ENCODE measurements at places on chromosomes 3 and 15. TPM values are rescaled to one million over a fixed set of nuclear protein-coding genes. Genes with fewer than 3 reads are reported as not detected.
A peak's percentile ranks its signal among the peaks of the same experiment; 100 is the strongest.

Gene SHC4
- 1.1 TPM for total RNA-seq

Gene ZBBX
- 0.90 TPM for total RNA-seq

Gene LYSMD4
- 6.4 TPM for total RNA-seq

Gene TJP1
- 57.2 TPM for total RNA-seq

Gene ADAMTS17
- total RNA-seq, result 0.55 TPM

Gene CHRM5
- not detected for total RNA-seq

Gene CD276
- 136 TPM for total RNA-seq

Gene MYO5C
- 3.3 TPM for total RNA-seq

Gene DNASE1L3
- total RNA-seq, result not detected

- DNase-seq, result no peak
These were observed 72.3 kb upstream of the ICE2 start for GRCh38 chr15:60551147-60551780.

GRCh38 chr3:11566478-11566877 lies 77.2 kb downstream of the VGLL4 start:
- DNase-seq, result no peak

- peak; percentile 98 for DNase-seq
These were observed at the start of gene TMEM266 for GRCh38 chr15:76059320-76060117. Gene TMEM266 (plus strand): TSS chr15:76059985. CDS start chr15:76134264, 74,279 bp downstream.

DNA sequence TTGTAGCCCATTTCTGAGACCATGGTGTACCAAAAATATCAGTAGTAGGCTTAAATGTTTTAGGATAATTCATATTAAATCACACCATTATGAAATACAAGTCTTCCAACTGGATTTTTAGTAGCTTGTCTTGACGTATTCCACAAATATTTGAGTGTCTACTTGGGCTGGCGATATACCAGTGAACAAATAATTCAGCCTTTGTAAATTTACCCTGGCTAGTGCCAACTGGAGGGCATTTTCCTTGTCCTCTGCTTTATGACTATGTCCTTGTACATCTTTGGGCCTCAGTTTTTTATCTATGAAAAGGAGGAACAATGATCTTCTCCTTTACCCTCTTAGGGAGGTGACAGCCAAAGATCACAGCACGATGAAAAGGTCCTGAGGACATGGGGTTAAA lies 114.8 kb downstream of the FRMD4B start:
- no peak for DNase-seq

- no peak for DNase-seq
These were observed at the start of gene FAH for GRCh38 chr15:80152896-80153876. Gene FAH (plus strand): TSS chr15:80152999. CDS start chr15:80153055, 56 bp downstream.

DNA sequence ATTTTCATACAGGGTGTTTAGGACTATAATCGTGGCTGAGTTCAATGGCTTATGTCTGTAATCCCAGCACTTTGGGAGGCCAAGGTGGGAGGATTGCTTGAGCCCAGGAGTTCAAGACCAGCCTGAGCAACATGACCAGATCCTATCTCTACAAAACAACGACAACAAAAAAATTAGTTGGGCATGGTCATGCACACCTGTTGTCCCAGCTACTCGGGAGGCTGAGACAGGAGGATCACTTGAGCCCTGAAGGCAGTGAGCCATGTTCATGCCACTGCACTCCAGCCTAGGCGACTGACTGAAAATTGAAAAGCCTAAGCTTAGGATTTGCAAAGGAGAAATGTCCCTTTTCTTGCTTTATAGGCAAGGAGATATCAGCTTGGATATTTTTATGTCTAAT lies 1.5 kb downstream of the BRK1 start:
- no peak for DNase-seq

DNA sequence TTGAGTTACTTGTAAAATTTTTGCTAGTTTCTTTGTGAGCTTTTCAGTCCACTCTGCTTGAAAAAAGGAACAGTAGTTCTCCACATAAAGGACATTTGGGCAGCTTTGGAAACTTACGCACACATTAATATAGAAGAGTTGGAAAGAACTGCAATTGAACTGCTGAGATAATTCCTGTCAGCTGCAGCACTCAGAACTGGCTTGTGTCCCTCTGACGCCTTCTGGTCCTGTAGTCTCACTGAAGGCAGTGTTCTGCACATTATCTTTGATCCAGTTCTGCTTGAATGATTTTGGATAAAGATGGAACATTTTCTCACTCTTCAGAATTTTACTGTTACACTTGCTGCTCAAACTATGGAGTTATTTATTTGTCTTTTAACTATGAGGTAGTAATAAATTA lies 901.9 kb downstream of the OTOL1 start:
- DNase-seq, result no peak

- DNase-seq, result no peak
These were observed 15.3 kb upstream of the KLHL25 start for GRCh38 chr15:85810075-85810474.

DNA sequence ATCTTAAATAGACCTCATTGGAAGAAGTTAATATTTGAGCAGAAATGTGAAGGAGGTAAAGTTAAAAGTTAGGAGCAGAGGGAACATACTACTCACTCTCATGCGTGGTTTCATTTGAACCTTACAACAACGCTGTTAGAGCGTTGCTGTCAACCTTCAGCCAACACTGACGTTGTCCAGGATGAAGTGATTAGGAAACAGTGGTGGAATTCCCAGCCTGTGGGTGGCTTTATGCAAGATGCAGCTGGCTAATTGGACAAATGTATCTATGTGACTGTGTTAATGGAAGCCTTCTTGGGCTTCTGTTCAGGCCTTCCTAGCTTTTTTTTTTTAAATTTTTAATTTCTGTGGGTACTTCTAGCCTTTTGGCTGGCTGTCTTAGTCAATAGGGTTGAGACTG lies 40.5 kb downstream of the PTPRG start:
- no peak for DNase-seq

DNA sequence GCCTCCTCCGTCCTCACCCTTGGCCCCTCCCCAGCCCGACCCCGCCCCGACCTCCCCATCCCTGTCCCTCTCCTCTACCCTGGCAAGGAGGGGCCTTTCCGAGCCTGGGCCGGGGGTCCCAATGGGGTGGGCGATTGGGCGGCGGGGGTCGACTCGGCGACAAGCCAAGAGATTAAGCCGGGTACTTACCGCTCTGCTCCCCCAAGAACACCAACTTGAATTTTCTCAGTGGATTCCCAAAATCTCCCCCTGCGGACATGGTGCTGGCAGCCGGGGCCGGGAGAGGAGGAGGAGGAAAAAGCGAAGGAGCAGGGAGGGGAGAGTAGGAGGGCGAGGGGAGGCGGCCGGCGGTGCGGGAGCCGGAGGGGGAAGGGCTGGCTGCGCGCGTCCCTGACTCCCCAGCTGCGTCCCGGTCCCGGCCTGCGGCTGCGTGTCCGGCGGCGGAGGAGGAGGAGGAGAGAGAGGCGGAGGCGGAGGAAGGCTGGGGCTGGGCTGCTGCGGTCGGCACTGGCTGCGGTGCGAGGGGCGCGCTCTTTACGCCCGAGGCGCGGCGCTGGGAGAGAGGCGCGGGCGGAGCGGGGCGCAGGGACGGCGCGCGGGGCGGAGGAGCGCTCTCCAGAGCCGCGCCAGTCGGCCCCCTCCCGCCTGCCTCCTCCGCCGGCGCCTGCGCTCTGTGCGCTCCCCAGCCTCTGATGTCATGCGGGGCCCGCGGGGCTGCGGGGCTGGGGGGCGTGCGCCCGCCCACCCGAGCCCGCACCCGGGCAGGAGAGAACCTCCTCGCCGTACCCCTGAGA lies at the start of gene RAB6B:
Gene RAB6B, minus strand, starts transcription at position 675 of the 794 bp plus-strand sequence. Its CDS starts 416 bp downstream, at position 259.
- peak; percentile 95 for DNase-seq

DNA sequence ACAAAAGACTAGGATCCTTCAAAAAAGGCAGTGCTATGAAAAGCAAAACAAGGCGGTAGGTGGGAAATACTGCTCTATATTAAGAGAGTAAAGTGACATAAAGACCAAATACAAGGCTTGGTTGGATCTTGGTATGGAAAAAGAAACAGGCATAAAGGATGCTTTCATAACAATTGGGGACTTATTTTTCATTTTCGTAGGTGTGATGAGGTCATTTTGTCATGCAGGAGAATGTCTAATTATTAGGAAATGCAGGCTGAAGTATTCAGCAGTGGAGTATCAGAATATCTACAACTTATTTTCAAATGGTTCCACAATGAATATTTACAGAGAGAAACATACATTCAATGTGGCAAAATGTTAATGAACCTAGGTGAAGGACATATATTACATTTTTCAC lies 9.0 kb downstream of the XPC start:
- no peak for DNase-seq

GRCh38 chr3:17945799-17946399 lies 203.5 kb upstream of the TBC1D5 start:
- no peak for DNase-seq

DNA sequence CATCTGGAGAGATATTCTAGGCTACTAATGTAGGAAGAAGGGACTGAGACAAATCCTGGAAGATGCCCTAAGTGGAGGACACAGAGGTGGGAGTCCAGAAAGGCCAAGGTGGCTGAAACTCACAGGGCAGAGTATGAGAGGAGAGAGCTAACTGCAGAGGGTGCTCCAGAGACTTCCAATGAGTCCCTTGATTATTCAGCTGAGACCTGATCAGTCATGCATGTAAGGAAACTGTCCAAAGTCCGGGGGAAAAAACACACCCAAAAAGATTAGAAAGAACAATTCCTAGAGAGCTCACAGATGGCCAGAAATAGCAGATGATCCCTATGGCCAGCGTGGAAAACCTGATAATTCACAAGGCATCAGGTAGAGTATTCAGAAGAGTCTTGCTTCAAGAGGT lies 18.7 kb upstream of the FOXP1 start:
- no peak for DNase-seq

GRCh38 chr3:190012314-190012782 lies 108.3 kb downstream of the P3H2 start:
- no peak for DNase-seq

GRCh38 chr15:91400481-91400880 lies 300.4 kb downstream of the SV2B start:
- DNase-seq, result no peak

- DNase-seq, result no peak
These were observed 3.0 kb upstream of the XRN1 start for GRCh38 chr3:142450881-142451280.

GRCh38 chr3:149479621-149480325 lies 5.3 kb downstream of the TM4SF4 start:
- DNase-seq, result no peak

DNA sequence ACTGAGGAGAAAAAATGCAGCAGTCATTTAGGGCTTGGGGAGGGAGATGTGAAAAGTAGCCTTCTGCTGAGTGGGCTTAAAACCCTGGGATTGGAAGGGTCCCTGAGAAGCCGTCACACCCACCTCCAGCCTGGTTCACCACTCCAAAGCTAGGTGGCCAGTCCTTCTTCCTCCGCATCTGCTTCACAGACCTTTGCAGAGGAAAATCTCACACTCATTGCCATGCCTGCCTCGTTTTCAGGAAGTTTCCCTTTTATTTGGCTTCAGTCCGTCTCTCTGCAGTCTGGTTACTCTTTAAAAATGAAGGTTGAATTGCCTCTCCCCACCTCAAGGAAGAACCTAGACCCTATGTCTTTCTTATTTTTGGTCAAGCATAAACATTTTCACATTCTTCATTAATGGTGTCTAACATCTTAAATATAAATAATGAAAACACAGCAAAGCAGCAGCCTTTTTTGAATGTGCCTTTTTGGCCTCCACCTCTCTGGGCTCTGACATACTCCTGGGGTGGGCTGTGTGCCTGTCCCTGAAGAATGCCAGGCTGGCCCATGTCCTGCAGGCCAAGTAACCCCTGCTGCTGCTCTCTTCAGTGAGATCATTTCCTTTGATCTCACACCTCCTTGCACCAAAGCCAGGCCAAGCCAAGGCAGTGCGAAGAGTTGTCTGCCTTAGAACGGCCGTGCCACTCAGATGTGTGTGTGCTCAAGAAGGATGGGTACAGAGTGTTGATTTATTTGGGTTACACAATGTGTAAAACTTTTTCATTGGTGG lies 11.0 kb downstream of the MRAS start:
- DNase-seq, result no peak

Measured in H7 (cell line).